Left hindlimb (tissue), 1 donor: ENCODE measurements at places on chromosomes 7 and 10.

GRCh38 chr7:128737867-128738385, 1.2 kb upstream of the CALU start:
- no peak for DNase-seq

GRCh38 chr10:29517352-29517923, 117.3 kb downstream of the SVIL start:
- DNase-seq: no peak

DNA sequence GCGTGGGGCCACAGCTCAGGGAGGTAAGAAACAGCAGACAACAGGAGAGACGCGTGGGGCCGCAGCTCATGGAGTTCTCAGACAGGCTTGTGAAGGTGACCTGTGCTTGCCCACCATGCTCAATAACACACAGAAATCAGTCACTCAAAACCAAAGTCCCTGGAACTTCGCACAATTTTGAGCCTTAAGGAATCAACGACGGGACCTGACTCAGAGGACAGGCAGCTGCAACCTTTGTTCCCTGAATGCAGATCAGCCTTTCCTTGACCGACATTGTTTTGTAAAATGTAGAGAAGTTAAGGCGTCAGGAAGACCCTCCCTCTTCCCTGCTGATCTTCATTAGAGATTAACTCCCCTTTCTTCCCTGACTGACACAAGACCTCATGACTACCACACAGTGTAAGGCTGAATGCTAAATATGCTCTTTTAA, 8.5 kb upstream of the KNDC1 start:
- DNase-seq: no peak

DNA sequence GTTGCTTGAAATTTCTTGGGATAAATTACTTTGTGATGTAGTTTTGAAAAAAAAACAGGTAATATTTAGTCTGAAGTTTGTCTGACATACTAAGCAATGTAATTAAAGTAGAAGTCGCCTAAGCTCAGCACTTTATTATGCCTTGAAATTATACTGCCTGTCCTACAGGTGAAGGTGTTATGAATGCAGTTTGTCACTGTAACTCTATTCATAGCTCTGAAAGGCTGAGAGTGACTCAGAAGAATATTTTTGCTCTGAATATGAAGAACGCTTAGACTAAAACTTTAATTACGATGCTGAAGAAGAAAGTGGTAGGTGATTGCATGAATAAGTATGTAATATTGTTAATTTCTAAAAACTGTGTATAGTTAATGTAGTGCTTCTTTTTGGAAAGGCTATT, 9.2 kb downstream of the CFTR start:
- no peak for DNase-seq

DNA sequence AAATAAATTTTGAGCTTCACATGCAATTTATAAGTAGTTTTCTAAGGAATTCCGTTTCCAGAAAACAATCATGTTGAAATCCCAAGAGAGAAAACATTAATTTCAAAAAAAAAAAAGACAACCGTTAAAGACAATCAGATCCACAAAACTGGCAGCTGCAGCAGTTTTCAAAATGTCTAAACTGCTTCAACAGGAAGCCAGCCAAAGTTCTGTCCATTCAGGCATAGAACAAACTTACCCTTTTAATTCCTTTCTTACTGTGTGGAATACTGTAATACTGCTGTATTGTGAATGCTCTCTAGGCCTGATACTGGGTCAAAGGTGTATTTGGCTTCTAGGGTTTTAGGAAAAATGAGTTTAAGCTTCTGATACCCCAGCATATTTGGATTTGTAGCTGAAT, 31.6 kb downstream of the HOXA1 start:
- DNase-seq: no peak

DNA sequence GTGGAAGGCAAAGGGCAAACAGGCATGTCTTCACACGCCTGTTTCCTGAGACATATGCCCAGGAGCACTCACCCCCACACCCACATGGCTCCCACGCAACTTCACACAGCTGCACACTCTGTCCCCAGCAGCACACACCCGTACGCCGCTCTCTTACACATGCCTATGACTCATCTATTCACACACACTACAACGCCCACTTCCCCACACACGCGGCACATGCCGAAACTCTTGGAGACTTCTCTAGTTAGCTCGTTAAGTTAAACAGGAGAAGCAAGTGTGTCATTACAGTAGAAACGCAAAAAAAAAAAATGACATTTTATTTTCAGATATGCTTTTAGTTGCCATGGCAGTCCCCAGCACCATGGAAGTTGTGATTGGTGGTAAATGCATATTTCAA, 6.7 kb downstream of the CALN1 start:
- DNase-seq: no peak

DNA sequence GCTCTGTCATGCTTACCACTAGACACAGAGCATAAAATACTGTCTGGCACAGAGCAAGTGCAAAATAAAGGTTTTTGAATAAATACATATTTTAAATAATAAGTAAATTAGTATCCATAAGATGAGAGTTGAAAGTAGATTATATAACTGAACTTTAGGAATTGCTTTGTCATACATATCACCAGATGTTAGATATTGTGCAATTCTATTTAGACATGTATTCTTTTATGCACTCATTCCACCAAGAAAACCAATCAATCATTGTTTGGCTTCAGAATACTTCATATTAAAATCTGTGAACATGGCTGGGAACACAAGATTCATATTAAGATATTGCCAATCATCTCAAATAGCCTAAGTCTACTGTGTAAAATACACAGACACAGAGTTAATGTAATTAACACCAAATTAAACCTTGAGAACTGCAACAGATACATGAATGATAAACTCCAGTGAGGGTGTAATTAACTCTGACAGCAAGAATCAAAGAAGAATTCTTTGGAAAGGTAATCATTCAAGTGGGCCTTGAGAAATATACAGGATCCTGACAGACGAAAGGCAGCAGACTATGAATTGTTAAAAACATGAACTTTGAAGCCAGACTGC, 201.0 kb upstream of the PTN start:
- no peak for DNase-seq

DNA sequence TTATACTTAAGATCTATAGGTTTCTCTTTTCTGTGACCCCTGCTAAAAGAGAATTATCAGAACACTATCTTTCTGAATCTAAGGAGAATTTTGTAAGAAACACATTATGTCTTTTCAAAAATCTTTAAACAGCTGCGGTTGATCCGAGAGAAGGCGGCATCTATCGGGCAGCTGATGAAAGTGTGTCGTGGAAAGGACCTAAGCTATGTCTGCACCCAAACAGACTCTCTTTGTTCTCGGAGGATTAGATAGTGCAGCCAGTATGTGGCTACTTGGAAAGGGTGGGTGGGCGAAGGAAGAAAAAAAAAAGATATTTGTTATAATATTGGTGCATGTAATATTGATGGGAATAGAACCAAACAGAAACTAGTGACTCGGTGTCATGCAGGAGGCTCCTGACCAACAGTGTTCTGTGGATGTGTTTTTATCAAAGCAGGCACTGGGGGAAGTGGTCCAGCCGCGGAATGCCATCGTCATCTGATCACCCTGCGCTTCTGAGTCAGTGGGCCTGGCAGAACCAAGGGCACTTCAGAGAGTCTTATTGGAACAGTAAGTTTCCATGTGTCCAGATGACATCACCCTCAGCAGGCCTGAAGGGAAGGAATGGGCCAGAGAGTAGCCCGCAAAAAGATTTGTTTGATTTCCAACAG, 509.7 kb upstream of the AKR1E2 start:
- DNase-seq: no peak

DNA sequence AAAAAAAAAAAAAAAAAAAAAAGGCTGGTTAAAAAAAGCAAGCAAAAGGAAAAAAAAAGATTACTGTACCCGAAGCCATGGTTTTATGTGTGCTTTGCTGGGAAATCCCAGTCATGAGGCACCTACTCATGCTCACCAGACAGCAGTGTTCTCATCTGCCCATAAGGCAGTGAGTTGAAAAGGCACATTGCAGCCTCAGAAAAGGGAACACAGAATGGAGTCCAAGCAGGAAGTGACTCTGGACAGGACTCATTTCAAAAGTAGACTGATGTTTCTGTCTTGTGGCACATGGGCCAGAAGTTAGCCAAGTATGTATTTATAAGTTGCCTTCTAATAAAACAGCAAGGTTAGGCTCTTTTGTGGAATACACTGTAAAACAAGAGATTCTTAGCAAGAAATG, 40.2 kb downstream of the PDSS1 start:
- DNase-seq: no peak

GRCh38 chr10:29900865-29901264, 158.5 kb downstream of the JCAD start:
- no peak for DNase-seq

DNA sequence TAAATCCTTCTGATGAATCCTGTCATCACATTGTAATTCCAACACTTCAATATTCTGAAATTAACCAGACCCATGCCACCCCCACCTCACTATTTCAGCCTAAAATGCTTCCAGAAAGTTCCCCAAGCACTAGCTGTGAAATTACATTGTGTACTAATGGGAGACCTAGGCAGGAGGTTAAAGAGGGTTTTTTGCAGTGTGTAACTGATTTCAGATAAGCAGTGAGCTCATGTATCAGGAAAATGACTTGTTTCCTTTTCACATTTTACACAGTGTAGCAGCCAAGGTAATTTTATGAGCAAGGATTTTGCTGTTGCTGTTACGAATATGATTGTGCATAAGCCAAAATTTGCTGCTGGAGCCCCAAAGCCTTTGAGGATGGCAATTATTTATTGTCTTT, 129.0 kb downstream of the INHBA start:
- DNase-seq: no peak
